ENCODE measurements at places on chromosomes 4 and X.

- no peak overlapping the region for H3K4me3 ChIP-seq
- no peaks in the 10 kb centered on the region for H3K27me3 ChIP-seq
- H3K27ac ChIP-seq, result no peak overlapping the region
- DNase-seq, result no peak
These were observed 86.3 kb downstream of the CDS1 start for GRCh38 chr4:84669201-84669600.

GRCh38 chr4:176300565-176300964, 19.2 kb upstream of the SPCS3 start:
- H3K27ac ChIP-seq, result no peak overlapping the region
- H3K4me3 ChIP-seq, result no peak overlapping the region
- no peaks in the 10 kb centered on the region for H3K4me1 ChIP-seq
- H3K27me3 ChIP-seq, result peaks cover 3% of the 10 kb centered on the region

- DNase-seq, result no peak
- H3K36me3 ChIP-seq, result peaks cover 12% of the 10 kb centered on the region
- H3K4me3 ChIP-seq, result no peak overlapping the region
These were observed 13.0 kb downstream of the HCCS start for GRCh38 chrX:11124112-11124511.

- H3K4me3 ChIP-seq, result no peak overlapping the region
- no peaks in the 10 kb centered on the region for H3K4me1 ChIP-seq
- H3K27ac ChIP-seq, result no peak overlapping the region
These were observed 131.6 kb upstream of the MED14 start for GRCh38 chrX:40866893-40867292.

- H3K27me3 ChIP-seq, result no peaks in the 10 kb centered on the region
- no peak for DNase-seq
- no peaks in the 10 kb centered on the region for H3K4me1 ChIP-seq
- H3K27ac ChIP-seq, result no peak overlapping the region
These were observed 212.9 kb upstream of the SLC7A11 start for GRCh38 chr4:138455097-138455496.

- DNase-seq, result peak; percentile 21
- H3K27me3 ChIP-seq, result no peaks in the 10 kb centered on the region
- no peak overlapping the region for H3K4me3 ChIP-seq
- no peaks in the 10 kb centered on the region for H3K4me1 ChIP-seq
- no peak overlapping the region for H3K27ac ChIP-seq
These were observed 81.7 kb downstream of the ZC4H2 start for GRCh38 chrX:64894454-64895038.

DNA sequence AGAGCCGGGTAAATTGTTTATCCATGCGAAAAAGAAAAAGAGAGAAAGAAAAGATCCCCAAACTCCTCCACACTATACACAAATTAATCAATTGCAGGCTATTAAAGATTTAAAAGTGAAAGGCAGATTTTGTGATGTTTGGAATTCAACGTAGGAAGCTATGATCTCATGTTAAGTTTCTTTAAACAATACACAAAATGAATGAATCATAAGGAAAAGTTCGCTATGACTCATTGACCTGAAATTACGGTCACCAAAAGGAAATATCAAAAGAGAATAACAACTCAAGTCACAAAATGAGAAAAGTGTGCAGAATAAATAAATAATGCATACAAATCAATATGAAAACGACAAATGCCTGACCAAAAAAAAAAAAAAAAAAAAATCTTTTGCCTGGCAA, 28.6 kb downstream of the CLNK start:
- DNase-seq, result no peak
- H3K27ac ChIP-seq, result no peak overlapping the region
- no peak overlapping the region for H3K4me3 ChIP-seq
- H3K4me1 ChIP-seq, result peaks cover 7% of the 10 kb centered on the region
- H3K27me3 ChIP-seq, result no peaks in the 10 kb centered on the region
- no peaks in the 10 kb centered on the region for H3K36me3 ChIP-seq

DNA sequence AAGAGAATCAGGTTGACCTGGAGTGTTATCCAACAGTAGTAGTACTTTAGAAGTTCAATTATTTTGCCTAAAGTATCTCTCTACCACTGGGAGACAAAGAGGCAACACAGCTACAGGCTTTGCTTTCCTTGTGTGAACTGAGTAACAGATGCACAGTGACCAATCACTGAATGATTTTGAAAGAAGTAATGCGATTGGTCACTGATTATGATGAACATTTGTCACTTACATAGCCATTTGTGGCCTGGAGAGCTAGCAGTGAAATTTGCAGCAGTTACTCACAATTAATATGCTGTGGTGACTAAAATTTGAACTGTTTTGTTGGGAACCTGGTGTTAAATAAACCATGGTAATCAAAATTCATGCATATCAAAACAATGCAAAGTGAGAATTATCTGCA, 508.7 kb upstream of the DIPK2B start:
- no peaks in the 10 kb centered on the region for H3K27me3 ChIP-seq
- no peak overlapping the region for H3K4me3 ChIP-seq
- peaks cover 14% of the 10 kb centered on the region for H3K4me1 ChIP-seq
- DNase-seq, result no peak
- H3K36me3 ChIP-seq, result no peaks in the 10 kb centered on the region

- peak; percentile 8 for DNase-seq
- H3K27ac ChIP-seq, result no peak overlapping the region
- no peak overlapping the region for H3K4me3 ChIP-seq
- no peaks in the 10 kb centered on the region for H3K36me3 ChIP-seq
These were observed 562.2 kb downstream of the ZIC3 start for GRCh38 chrX:138128027-138128671.

GRCh38 chrX:16552546-16552945, 97.4 kb upstream of the S100G start:
- no peak for DNase-seq
- no peaks in the 10 kb centered on the region for H3K27me3 ChIP-seq
- no peaks in the 10 kb centered on the region for H3K4me1 ChIP-seq
- no peak overlapping the region for H3K4me3 ChIP-seq

- H3K36me3 ChIP-seq, result no peaks in the 10 kb centered on the region
- no peak overlapping the region for H3K4me3 ChIP-seq
- H3K27ac ChIP-seq, result no peak overlapping the region
- no peak for DNase-seq
- no peaks in the 10 kb centered on the region for H3K27me3 ChIP-seq
These were observed 1.8 kb downstream of the AVPR2 start for GRCh38 chrX:153906126-153906917.

DNA sequence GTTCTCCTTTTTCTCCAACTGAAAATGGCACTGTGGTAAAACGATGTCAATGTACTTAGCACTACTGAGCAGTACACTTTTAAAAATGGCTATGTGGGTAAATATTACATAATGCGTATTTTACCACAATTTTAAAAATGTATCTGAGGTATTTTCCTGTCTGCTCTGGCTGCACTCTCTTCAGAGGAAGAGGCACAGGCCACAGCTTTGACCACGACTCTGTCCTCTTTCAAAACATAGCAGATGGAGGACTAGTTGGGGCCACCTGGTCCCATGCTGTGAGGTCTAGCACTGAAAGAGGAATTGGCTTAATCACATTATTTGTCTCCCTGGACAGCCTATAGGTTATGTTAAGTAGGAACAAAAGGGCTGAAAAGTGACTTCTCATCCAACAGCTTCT, 5.2 kb downstream of the KCNE5 start:
- no peak overlapping the region for H3K27ac ChIP-seq
- no peaks in the 10 kb centered on the region for H3K27me3 ChIP-seq
- no peak overlapping the region for H3K4me3 ChIP-seq
- H3K4me1 ChIP-seq, result no peaks in the 10 kb centered on the region

GRCh38 chr4:94378047-94378446, 35.4 kb upstream of the HPGDS start:
- H3K27ac ChIP-seq, result no peak overlapping the region
- DNase-seq, result no peak
- H3K4me1 ChIP-seq, result no peaks in the 10 kb centered on the region
- no peak overlapping the region for H3K4me3 ChIP-seq
- H3K36me3 ChIP-seq, result no peaks in the 10 kb centered on the region

GRCh38 chr4:26173619-26174018, 147.2 kb upstream of the RBPJ start:
- H3K4me1 ChIP-seq, result peaks cover 9% of the 10 kb centered on the region
- H3K27ac ChIP-seq, result no peak overlapping the region
- H3K4me3 ChIP-seq, result no peak overlapping the region

- H3K36me3 ChIP-seq, result no peaks in the 10 kb centered on the region
- DNase-seq, result no peak
- no peak overlapping the region for H3K4me3 ChIP-seq
These were observed 2.8 kb downstream of the CMC4 start for GRCh38 chrX:155068165-155068564.

DNA sequence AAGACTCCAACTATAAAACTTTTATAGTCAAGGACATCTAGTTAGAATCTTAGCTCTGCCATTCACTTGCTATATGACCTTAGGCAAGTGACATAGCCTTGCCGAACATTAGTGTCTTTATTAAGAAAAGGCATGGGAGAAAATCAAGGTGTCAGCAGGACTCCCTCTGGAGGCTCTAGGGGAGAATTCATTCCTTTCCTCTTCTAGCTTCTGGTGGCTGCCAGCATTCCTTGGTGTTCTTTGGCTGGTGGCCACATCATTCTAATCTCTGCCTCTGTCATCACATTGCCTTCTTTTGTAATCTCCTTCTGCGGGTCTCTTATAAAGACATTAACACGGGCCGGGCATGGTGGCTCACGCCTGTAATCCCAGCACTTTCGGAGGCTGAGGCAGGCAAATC, 99.8 kb downstream of the PPP1R2C start:
- no peaks in the 10 kb centered on the region for H3K4me1 ChIP-seq
- H3K4me3 ChIP-seq, result no peak overlapping the region
- no peak overlapping the region for H3K27ac ChIP-seq
- no peak for DNase-seq
- H3K36me3 ChIP-seq, result no peaks in the 10 kb centered on the region
- no peaks in the 10 kb centered on the region for H3K27me3 ChIP-seq

GRCh38 chrX:45196701-45197100, 4.0 kb downstream of the DIPK2B start:
- no peaks in the 10 kb centered on the region for H3K27me3 ChIP-seq
- no peaks in the 10 kb centered on the region for H3K4me1 ChIP-seq

DNA sequence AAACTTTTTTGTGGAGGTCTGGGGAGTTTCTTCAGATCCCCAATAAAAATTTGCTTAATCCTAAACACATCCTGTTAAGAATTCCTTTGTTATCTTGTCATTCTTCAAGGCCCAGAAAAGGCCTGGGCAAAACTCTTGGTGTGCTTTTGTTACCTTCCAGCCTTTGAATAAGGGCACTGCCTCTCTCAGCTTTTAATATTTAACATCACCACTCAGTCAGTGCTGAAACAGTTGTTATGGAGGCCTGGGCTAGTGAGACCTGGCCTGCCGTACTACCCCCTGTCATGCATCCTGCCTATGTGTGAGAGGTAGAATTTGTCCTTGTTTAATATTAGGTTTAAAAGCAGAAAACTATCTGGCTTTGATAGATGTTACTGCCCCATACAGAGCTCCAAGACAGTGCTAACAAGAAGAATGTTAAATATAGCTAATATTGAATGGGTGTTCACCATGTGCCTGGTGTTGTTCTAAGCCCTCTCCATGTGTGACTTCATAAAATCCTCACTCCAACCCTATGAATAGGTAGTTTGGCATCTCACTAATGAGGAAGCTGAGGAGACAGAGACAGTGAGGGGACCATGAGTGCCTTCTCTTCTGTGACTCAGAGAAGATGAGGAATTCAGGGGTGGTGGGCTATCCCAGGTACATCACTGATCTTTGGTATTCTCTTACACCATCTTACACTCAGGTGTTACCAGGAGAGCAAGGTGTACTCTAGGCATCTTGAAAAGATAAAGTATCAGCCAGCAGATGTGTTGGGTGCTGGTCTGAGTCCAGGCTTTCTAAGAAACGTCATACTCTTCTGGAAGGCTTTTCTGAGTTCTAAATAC, 6.2 kb downstream of the PPP1R2C start:
- no peak overlapping the region for H3K4me3 ChIP-seq
- H3K27ac ChIP-seq, result no peak overlapping the region
- no peak for DNase-seq
- no peaks in the 10 kb centered on the region for H3K36me3 ChIP-seq
- no peaks in the 10 kb centered on the region for H3K27me3 ChIP-seq

GRCh38 chrX:66625525-66625924, 13.4 kb downstream of the EDA2R start:
- no peaks in the 10 kb centered on the region for H3K36me3 ChIP-seq
- H3K27ac ChIP-seq, result no peak overlapping the region
- H3K4me1 ChIP-seq, result no peaks in the 10 kb centered on the region
- no peak for DNase-seq
- no peaks in the 10 kb centered on the region for H3K27me3 ChIP-seq

DNA sequence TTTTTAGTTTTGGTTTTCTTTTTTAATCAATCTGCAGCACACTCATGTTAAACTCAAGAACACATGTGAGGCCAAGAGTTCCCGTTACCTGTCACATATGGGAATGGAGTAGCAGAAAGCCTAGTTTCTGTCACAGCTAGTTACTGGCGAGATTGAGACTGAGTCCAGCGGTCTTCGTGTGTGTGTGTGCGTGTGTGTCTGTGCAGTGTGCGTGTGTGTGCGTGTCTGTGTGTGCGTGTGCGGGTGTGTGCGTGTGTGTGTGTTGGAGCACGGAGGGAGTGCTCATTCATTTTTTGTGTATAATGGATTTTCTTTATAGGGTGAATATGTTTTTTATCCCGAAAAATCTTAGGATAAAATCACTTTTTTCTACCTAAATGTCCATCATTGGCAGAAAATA, 19.2 kb downstream of the F11 start:
- DNase-seq, result no peak
- no peaks in the 10 kb centered on the region for H3K4me1 ChIP-seq
- H3K27ac ChIP-seq, result no peak overlapping the region
- H3K27me3 ChIP-seq, result no peaks in the 10 kb centered on the region

GRCh38 chr4:93743022-93743421, 85.5 kb upstream of the ATOH1 start:
- no peak overlapping the region for H3K4me3 ChIP-seq
- no peaks in the 10 kb centered on the region for H3K36me3 ChIP-seq
- no peak overlapping the region for H3K27ac ChIP-seq
- no peak for DNase-seq
- H3K27me3 ChIP-seq, result no peaks in the 10 kb centered on the region

GRCh38 chr4:85717351-85717750, 242.4 kb downstream of the ARHGAP24 start:
- H3K27me3 ChIP-seq, result no peaks in the 10 kb centered on the region
- no peak for DNase-seq
- H3K27ac ChIP-seq, result no peak overlapping the region
- H3K4me3 ChIP-seq, result no peak overlapping the region

DNA sequence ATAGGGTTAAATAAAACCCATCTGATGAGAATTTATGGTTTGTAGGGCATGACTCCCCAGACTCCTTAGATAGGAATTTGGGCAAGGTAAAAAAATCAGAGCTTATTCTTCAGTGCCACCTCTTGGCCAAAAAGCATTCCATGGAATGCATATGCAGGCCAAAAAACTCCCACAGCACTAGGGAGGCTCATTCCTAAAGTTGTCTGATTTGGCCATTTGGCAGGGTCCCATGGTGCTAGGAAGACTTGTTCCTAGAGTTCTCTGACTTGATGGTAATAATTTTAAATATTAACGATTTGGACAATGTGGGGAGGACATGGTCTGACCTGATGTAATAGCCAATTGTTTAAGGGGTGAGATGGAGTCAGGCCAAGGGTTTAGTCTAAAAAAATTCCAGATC, 93.0 kb downstream of the SPIN4 start:
- no peak overlapping the region for H3K4me3 ChIP-seq
- no peaks in the 10 kb centered on the region for H3K4me1 ChIP-seq
- H3K27ac ChIP-seq, result no peak overlapping the region
- no peak for DNase-seq
- H3K36me3 ChIP-seq, result no peaks in the 10 kb centered on the region
- no peaks in the 10 kb centered on the region for H3K27me3 ChIP-seq

- DNase-seq, result peak; percentile 16
- H3K27ac ChIP-seq, result no peak overlapping the region
- H3K4me1 ChIP-seq, result no peaks in the 10 kb centered on the region
- no peak overlapping the region for H3K4me3 ChIP-seq
- no peaks in the 10 kb centered on the region for H3K36me3 ChIP-seq
These were observed 72.9 kb upstream of the STIM2 start for GRCh38 chr4:26787461-26788340.

Data from CD4-positive, alpha-beta memory T cell (primary cell).